ENCODE measurements at places on chromosomes 11 and 22.

DNA sequence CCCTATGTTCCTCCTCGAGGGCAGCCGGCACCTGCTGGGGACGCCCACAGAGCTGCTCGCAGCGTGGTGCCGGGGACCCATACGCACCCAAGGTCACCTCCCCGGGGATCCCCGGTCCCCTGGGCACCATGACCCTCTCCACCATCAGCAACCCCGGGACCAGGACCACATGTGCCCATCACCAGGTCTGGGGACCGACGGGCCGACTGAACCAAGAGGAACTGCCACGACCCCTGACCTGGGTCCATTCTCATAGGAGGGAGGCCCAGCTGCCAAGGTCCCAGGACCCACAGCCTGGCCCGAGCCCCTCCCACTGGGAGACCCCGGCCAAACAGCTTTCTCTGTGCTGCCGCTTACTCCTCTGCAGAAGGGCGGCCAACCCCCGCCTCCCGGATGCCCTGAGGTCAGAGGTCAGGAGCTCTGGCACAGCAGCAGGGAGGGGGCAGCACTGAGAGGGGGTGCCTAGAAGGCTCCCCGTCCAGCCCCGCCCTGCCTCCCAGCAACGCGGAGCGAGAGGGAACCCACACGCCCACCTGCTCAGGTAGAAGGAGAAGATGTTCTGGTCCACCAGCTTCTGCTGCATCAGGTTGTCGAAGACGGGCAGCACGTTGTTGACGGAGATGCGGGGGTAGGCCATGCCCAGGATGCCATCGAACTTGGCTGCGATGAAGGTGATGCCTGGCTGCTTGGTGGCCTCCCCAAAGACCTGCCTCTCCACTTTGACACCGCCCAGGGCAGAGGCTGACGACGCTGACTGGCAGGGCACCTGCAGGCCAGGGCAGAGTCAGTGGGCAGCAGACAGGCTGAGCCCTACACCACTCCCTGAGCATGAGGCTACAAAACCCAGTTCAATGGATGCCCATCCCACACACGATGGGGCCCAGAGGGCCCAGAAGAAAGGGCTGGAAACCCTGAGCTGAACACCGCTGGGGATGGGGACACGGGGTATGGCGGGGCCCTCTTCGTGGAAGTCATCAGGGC is 6.6 kb downstream of the CTSD start:
- DNase-seq = no peak

GRCh38 chr22:24803064-24803542 is 2.9 kb upstream of the SGSM1 start:
- peak; percentile 64 for DNase-seq

DNA sequence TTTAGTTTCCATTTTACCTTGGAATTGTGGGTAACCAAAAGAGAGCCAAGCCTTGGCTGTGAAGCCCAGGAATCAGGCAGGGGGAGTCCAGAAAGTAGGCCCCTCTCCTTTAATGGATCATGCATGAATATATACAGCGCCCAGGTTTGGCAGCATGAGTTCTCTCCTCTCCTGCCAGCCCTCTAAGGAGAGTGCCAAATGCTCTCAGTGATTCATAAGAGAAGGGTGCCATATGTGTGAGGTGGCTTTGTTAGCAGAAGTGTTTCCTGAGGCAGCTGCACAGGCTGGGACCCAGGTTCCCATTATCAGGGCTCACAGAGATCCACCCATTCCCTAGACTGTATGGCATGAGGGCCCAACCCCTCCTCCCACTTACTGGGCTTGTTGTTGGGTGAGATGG is 52.3 kb upstream of the SCUBE2 start:
- DNase-seq = no peak

- no peak for DNase-seq
Observed at GRCh38 chr11:102269927-102270326, 47.4 kb upstream of the BIRC3 start.

GRCh38 chr11:64239662-64240434 is 1.0 kb upstream of the FKBP2 start:
- no peak for DNase-seq

GRCh38 chr11:56345739-56346138 is at the start of gene OR8K1:
TSS of gene OR8K1 (plus strand) at chr11:56346039. CDS start at chr11:56346039, 0 bp downstream.
- no peak for DNase-seq

- DNase-seq = no peak
Observed at GRCh38 chr11:120932305-120932915, 91.5 kb upstream of the TBCEL start.

GRCh38 chr11:75911459-75911858 is 96.4 kb downstream of the UVRAG start:
- DNase-seq = no peak

DNA sequence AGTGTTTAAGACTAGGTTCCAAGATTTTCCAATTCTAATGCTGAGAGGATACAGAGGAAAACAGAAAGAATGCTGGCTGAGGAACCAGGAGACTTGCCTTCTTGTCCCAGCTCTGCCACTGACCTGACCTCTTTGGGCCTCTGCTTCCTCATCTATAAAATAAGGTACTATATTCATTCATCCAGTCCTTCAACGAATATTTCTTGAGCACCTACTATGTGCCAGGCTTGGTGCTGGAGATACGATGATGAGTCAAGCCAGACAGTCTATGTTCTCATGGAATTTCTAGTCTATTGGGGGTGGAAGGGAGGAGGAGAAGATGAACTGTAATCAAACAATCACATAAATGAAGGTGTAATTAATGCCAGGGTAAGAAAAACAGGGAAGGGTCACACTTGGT is 27.8 kb upstream of the UPB1 start:
- DNase-seq = no peak

DNA sequence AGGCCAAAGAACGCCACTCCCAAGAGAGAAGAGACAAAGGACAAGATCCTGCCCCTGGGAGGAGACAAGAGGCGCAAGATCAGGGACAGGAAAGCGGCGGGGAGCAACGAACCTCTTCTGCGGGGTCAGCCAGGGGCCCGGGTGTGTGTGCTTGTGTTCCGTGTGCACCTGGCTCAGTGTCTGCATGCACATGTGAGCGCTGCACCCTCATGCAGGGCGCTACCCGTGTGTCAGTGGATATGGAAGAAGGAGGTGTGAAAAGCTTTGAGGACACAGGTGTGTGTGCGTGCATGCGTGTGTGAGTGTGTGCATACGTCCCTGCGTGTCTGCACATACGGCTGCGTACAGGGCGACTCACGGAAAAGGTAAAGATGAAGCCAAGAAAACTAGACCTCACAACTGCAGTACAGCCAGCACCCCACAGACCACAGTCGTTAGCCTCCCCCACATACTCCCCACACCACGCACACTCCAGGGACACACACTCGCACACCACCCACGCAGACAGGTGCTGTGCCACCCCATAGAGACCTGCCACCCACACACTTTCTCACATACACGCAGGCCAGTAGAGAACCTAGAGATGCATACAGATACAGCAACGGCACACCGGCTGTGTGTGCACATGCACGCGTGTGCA is 11.0 kb upstream of the IGSF9B start:
- DNase-seq = no peak

GRCh38 chr11:57390535-57390934 is at the start of gene PRG2:
TSS of gene PRG2 (minus strand) at chr11:57390650. CDS start at chr11:57389944, 706 bp downstream.
- no peak for DNase-seq

DNA sequence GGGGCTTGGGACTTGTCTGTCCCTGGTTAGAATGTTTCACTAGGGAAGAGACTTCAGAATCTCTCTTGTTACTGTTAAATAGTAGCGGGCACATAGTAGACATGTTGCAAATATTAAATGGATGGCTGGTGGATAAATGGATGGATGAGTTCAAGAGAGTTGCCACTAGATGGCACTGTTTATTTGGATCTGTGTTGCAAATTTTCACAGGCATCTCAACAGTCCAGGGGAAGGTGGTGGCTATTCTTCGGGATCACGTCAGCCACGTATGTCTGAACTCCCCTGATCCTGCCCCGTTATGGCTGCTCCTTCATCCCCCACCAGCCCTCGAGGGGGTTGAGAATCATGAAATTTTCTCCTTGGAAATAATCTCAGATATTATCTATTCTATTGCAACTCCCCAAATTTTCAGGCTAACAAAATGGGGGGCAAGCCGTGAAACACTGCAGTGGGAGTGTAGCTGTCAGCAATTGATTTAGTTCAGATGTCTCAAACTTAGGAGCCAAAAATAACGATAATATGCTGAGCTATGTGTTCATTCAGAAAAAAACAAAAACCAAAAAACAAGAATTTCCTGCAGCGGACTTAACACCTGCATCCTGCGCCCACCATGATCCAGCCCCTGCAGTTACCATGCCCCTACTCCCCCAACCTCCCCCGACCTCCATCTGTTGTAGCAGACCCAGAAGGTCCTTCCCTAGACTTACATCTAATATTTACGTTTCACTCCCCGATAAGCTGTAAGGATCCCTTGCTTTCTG is 29.1 kb upstream of the BIRC3 start:
- peak; percentile 46 for DNase-seq

- DNase-seq = peak; percentile 80
Observed at GRCh38 chr11:8963569-8964323, 496 bp downstream of the TMEM9B start.

- DNase-seq = no peak
Observed at GRCh38 chr22:19387038-19387437, 44.5 kb downstream of the HIRA start.

GRCh38 chr22:32475468-32476010 is 928 bp downstream of the FBXO7 start:
- peak; percentile 27 for DNase-seq

- no peak for DNase-seq
Observed at GRCh38 chr11:110951037-110951949, 239.1 kb upstream of the ARHGAP20 start.

GRCh38 chr11:12922980-12923507 is 86.1 kb upstream of the RASSF10 start:
- DNase-seq = no peak

- no peak for DNase-seq
Observed at GRCh38 chr22:25083807-25084200, 115.9 kb upstream of the CRYBB3 start.

DNA sequence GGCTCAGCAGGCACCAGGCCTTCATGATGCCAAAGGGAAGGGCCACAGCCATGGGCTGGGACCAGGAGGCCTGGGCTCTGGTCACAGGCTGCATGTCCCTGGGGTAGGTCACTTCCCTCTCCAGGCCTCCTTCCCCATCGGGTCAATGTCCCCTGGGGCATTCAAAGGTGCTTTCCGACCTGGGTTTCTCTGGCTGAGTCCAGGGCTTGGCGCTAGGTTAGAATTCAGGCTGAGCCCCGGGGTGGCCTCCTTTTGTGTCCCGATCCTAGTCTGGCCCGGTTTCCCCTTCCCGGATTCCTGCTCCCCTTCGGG is 12.2 kb downstream of the MAFF start:
- no peak for DNase-seq

GRCh38 chr11:124934862-124935547 is 842 bp downstream of the HEPACAM start:
- DNase-seq = no peak

- no peak for DNase-seq
Observed at GRCh38 chr11:5196067-5196466, 4.4 kb downstream of the OR51V1 start.

GRCh38 chr11:134560566-134561330 is 148.7 kb upstream of the B3GAT1 start:
- DNase-seq = no peak

- DNase-seq = no peak
Observed at GRCh38 chr11:120842195-120842594, 181.7 kb upstream of the TBCEL start.

DNA sequence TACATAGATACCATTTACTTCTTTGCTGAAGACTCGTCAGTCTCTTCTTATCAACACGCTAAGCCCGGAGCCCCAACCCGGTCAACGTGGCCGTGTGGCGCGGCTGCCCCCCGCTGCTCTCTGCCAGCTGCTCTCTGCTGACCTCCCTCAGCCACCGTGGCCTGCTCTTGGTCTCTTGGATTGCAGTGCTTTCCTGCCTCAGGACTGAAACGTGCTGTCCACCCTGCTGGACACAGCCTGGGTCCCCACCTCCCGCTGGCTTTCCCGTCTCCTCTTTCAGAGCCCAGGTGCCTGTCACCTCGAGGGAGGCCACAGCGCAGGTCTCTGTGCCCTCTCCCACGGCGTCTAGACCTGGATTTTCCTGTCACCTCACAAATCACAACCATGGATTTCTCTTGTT is 388.1 kb upstream of the B3GAT1 start:
- DNase-seq = no peak

DNA sequence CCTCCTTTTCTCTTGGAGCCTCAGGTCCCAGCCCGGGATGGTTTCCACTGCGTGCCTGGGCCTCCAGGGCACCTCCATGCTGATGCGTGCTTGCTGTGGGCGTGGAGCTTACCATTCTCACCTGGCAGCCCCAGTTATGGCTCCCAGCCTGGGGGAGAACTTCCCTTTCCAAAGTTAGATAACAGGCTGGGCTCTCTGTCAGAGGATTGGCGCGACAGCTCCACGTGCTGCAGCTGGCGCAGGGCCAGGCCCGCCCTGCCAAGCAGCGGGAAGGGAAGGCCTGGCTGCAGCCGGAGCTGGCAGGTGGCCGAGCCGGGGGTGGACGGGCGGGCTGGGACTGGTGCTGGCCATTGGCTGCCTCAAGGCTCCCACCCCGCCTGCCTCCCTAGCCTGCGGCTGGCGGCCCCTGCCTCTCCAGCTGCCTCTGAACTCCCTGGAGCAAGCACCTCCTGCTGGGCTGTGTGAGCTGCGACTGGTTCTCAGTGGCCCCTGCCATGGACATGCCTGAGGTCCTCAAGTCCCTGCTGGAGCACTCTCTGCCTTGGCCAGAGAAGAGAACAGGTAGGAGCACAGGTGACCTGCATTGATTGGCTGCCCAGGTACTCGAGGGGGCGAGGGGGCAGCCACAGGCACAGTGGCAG is 14.6 kb upstream of the TEF start:
- DNase-seq = no peak

- DNase-seq = no peak
Observed at GRCh38 chr11:84130646-84131427, 844.7 kb upstream of the CCDC90B start.

GRCh38 chr11:128733440-128734102 is 39.7 kb downstream of the FLI1 start:
- DNase-seq = peak; percentile 48

- no peak for DNase-seq
Observed at GRCh38 chr11:131495423-131495822, 125.0 kb downstream of the NTM start.

- peak; percentile 73 for DNase-seq
Observed at GRCh38 chr11:47797633-47798032, 30.5 kb upstream of the FNBP4 start.

DNA sequence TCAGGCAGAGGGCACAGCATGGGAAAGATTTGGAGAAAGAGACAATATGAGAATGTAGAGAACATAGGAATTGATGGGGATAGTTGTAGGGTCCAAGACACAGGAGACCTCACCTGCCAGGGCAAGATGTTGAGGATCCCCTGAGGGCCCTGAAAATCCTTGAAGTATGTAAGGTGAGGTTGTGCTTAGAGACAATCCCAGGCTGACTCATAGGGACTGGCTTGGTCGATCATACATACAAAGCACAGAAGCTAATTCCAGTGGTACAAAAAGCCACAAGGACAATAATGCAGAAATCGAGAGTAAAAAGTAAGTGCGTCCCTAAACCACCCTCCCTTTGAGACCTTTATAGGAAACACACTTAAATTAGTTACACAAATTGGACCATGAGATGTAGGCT is 468.2 kb downstream of the MIAT start:
- no peak for DNase-seq

DNA sequence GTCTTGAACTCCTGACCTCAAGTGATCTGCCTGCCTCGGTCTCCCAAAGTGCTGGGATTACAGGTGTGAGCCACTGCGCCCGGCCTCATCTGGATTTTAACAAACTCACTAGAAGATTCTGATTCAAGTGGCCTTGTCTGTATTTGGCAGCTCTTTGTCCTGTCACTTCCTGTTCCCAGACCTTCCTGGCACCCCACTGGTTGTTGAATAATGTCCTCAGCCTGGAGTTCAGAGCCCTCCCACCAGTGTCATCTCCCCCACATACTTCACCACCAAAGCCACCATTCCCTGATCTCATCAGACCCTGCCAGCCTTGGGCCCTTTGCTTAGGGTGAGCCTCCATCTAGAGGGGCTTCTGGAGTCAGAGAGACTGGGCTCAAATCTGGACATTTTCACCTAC is 3.3 kb downstream of the PELI3 start:
- DNase-seq = no peak

All from stimulated activated CD4-positive, alpha-beta T cell treated with anti-CD3 and anti-CD28 coated beads, Interleukin-4, amount 100 ng/mL, for 24 hours (primary cell).